ENCODE measurements at places on chromosomes 13 and 19.

DNA sequence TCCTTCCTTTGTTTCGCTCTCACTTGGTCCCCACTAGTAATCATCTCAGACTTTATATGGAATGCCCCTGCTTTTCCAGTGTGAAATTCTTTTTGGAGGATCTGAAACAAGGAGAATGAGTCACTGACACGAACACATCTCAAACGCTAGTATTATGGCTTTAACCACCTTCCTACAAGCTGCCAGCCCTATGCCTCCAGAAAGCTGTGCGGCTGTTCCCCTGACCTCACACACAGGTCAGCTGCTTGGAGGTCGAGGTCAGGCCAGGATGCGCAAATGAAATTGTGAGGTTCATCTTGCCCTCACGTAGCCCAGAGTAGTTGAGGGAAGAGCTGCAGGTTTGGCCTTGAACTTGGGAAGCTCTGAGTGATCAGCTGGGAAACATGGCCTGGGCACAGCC is 449.8 kb downstream of the FGF9 start:
- no peak for DNase-seq

DNA sequence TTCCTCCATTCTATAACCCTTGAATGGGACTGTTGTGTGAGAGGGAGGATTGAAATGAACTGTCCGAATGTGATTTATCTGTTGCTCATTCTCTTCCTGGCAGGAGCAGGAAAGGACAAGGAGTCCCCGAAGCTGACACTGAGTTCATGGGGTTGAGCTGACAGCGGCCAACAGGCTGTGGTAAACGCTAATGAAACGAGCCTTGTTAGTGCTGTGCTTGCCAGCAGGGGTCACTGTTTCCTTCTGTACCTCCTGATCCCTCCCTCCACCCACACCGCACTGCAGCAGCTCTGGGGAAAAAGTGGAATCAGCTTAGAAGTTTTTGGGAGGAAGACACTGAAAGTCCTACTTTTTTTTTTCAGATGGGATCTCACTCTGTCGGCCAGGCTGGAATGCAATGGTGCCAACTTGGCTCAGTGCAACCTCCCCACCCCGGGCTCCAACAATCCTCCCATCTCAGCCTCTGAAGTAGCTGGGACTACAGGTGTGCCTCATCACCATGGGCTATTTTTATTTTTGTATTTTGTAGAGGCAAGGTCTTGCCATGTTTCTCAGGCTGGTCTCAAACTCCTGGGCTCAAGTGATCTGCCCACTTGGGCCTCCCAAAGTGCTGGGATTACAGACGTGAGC is 6.7 kb upstream of the ZNF761 start:
- peak; percentile 39 for DNase-seq

- DNase-seq: no peak
Measured at GRCh38 chr13:51230477-51231105, 8.4 kb downstream of the FAM124A start.

GRCh38 chr13:30900952-30901749 is 4.9 kb upstream of the MEDAG start:
- DNase-seq: no peak

- DNase-seq: no peak
Measured at GRCh38 chr19:6963937-6964336, 57.3 kb downstream of the MBD3L2B start.

- DNase-seq: no peak
Measured at GRCh38 chr19:17281391-17282304, at the start of gene ANKLE1. Gene ANKLE1 (plus strand): TSS chr19:17281901. CDS start chr19:17281921, 20 bp downstream.

GRCh38 chr13:110683203-110683883 is 22.6 kb downstream of the CARS2 start:
- peak; percentile 30 for DNase-seq

GRCh38 chr19:48510421-48511268 is 990 bp downstream of the LMTK3 start:
- peak; percentile 77 for DNase-seq

GRCh38 chr13:112489199-112489598 is 98.8 kb downstream of the TUBGCP3 start:
- no peak for DNase-seq

- DNase-seq: no peak
Measured at GRCh38 chr19:47257411-47258169, 1.3 kb downstream of the CCDC9 start.

- no peak for DNase-seq
Measured at GRCh38 chr13:60661521-60661920, 264.5 kb downstream of the TDRD3 start.

DNA sequence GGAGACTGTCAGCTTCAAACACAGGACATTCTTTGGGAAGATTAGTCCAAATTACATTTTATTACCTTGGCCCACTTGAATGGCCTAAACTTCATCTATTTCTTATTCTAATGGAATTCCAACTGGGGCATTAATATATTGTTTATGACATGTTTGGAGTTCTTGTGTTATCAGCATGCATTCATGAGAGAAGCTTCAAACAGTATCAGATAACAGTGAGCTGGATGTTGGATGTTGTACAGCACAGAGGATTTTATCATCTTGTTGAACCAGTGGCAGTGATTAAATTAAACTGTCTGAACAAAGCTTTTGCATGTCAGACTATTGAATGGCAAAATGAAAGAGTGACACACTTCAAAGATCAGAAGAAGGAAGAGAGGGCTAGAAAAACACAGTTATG is 50.0 kb downstream of the MZT1 start:
- no peak for DNase-seq

GRCh38 chr13:35818633-35819067 is 312.5 kb downstream of the DCLK1 start:
- peak; percentile 22 for DNase-seq

DNA sequence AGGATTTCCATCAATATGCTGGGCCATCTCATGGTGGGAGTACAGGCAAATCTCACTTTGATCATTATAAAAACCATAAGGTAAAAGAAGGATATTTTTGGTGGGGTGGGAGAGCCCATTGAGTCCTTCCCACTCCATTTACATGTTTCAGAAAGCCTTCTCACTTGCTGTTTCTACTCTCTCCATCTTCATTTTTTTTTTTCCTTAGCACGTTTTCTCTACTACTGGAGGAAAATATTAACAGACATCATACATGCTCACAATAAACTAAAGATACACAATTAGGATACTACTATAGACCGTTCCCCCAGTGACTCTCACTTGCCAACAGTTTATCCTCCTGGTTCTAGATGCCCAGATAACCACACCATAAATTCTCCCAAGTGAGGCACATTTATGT is 1.8 kb upstream of the AKAP8 start:
- no peak for DNase-seq

- DNase-seq: no peak
Measured at GRCh38 chr13:24141333-24141910, 19.1 kb upstream of the SPATA13 start.

- DNase-seq: no peak
Measured at GRCh38 chr19:48606463-48607358, at the start of gene SPACA4. Gene SPACA4 (plus strand): TSS chr19:48606742. CDS start chr19:48606979, 237 bp downstream.

- no peak for DNase-seq
Measured at GRCh38 chr19:4647676-4648644, 8.6 kb downstream of the TNFAIP8L1 start.

GRCh38 chr13:37526710-37527473 is 71.7 kb downstream of the POSTN start:
- no peak for DNase-seq

- no peak for DNase-seq
Measured at GRCh38 chr13:30705680-30706079, 29.7 kb upstream of the ALOX5AP start.

DNA sequence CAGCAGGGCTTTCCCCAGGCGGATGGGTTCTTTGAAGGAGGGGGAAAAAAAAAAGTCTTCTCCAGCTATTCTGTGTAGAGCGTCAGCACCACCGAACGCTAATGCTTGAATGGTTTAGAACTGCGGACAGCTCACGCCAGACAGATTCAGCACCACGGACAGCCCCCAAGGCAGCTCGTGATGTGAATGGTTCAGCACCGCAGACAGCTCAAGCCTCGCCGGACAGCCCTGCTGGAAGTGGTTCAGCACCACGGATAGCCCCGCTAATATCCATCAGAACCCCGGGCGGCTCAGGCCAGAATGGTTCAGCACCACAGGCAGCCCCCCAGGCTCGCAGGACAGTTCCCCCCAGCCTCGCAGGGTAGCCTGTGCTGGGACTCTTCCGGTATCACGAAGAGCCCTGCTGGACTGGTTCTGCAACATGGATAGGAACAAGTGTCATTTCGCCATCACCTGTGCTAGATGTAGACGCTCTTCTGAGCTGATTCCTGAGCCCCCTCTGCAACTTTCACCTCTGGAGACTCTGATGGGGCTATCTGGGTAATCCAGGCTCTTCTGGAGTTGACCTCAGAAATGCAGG is 4.9 kb upstream of the SMIM17 start:
- no peak for DNase-seq

DNA sequence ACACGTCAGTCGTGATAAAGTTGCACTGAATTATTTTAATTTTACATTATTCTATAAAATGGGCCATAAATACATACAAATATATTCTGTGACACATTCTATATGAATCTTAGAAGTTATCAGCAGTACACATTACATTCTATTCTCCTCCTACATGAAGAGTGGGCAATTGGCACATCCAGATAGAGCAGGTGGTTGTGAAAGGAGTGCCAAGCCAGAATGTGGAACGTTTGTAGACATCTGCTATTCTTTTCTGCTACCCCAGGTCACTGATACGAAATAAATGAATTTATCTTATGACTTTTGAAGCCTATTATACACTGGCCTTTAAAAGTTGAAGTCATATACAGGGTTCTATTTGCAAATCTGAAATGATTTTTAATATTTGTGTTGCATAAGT is 373.2 kb downstream of the PCDH17 start:
- DNase-seq: no peak

DNA sequence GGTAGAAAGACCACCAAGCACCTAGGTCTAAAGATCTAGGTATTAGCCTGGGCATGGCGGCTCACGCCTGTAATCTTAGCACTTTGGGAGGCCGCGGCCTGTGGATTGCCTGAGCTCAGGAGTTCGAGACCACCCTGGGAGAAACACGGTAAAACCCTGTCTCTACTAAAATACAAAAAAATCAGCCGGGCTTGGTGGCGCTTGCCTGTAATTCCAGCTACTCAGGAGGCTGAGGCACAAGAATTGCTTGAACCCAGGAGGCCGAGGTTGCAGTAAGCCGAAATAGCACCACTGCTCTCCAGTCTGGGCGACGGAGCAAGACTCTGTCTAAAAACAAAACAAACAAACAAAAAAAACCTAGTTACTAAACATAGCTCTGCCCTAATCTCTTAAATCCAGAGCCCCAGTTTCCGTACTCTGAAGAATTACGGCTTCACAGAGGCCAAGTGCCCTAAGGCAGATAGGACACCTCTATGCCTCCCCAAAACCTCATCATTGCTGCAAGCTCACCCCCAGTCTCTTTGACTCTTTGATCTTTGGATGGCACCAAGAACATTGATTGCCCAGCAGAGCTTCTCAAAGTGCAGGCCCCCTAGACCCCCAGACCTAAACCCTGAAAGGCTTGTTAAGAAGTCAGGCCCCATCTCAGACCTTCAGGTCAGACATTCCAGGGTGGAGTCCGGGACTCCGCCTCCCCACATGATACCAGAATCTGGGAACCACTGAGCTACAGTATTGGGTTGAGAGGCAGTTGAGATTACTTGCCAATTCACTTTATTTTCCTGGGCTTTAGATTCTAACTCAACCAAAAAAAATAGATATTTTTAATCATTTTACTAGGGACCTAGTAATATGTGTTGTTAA is 2.8 kb downstream of the COL4A2 start:
- DNase-seq: no peak

DNA sequence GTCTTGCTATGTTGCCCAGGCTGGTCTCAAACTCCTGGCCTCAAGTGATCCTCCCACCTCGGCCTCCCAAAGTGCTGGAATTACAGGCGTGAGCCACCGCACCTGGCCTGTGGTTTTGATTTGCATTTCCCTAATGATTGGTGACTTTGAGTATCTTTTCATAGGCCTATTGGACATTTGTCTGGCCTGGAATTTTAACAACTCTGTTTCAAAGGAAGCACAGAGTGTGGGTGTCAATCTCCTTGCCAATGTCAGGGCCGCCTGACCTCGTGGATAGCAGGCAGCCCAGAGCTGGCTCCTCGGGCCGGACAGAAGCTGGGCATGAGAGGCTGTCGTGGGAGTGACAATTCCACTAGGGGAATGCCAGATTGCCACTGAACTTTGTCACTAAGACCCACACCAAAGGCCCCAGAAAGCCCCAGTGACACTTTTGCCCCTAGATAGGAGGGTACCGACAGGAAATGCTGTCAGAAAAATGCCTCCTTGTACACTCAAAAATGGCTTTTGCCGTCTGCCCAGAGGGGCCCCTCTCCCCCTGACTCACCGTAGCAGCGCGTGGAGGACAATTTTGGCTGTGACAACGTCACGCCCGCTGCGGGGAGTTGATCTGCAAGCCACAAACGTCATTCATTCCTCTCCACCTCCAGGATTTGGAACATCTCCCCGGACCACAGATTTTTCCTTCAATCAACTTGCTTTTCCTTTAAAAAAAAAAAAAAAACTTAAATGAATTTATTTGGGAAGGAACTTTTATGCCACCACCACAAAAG is 11.7 kb upstream of the ADGRE5 start:
- peak; percentile 73 for DNase-seq

DNA sequence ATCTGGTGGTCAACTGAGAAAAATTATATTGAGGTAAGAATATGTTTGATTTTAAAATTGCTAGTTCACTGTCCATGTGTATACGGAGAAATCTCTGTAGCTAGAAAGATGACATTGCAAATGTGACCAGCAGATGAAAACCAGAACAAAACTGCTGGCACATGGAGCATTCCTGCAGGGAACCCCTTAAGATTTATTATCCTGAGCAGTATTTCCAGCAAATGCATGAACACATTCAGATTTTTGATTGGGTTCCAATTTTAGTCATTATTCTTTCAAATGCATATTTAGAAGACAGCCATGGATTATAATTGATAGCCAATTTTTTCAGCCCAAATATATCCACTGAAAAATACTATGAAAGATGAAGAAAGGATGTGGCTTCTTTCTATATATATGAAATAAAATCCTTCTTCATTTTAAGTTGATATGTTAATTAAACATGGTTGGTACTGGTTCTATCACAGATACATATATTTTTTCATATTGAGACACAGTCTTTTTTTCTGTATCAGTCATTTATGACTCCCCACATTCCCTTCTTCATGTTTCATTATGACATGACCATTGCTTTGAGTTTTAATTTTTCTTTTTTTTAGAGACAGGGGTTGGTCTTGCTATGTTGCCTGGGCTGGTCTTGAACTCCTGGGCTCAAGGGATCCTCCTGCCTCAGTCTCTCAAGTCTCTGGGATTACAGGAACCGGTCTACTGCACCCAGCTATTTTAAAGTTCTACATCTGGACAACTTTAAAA is 376.5 kb downstream of the KLF12 start:
- DNase-seq: no peak

DNA sequence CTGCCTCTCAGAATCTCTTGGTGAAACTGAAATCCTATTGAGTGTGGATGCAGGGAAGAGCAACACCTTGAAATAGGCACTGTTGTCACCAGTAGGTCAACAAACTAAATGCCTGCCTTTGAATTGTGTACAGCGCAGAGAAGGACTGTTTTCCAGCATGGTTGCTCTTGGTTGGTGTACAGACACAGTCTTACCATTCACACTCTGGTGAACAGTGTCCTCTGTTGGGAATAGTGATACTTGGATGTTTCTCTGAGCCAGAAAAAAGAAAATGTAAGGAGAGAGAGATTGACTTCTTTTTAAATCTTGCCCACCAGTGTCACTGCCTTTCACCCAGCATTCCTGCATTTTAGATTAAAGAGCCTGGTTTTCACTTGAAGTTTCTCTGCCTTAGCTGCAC is 179.7 kb downstream of the STK24 start:
- no peak for DNase-seq
